ENCODE measurements at places on chromosomes 13 and 19.

DNA sequence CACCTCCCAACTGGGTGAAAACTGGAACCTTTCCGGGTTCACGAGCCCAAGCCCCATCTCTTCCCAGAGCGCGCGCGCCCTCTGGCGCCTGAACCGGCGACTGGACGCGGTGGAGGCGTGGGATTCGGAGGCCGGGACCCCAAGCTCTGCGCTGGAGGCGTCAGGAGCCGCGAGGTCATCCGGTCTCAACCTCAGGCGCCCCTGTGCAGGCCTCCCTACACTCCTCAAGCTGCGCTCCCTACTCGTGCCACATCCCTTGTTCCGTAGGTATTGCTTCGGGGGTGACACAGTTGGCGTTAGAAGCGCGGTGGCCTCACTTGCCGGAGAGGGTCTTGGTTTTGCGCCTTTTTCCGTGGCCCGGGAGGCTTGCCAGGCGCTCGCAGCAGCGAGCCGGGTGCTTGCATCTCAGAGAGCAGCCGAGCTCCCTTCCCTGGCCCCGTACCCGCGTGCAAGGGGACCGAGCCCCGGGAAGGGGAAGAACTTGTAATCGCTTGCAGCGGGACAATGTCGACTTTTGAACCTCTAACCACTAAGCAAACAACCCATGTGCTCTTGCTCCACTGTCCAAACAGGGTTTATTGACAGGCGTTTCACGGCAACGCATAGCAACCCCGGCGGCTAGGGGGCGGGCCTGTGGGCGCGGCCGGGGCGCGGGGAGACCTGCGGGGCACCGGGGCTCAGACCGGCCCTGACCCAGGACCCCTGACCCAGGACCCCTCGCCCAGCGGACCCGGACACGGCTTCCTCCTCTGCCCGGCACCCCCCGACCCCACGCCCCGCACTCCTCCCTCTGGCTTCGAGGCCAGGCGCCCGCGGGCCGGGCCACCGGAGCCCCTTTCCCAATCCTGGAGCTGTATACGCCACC, 8.5 kb downstream of the CDX2 start:
- DNase-seq, result no peak

GRCh38 chr13:60869225-60869624, 472.2 kb downstream of the TDRD3 start:
- DNase-seq, result no peak

DNA sequence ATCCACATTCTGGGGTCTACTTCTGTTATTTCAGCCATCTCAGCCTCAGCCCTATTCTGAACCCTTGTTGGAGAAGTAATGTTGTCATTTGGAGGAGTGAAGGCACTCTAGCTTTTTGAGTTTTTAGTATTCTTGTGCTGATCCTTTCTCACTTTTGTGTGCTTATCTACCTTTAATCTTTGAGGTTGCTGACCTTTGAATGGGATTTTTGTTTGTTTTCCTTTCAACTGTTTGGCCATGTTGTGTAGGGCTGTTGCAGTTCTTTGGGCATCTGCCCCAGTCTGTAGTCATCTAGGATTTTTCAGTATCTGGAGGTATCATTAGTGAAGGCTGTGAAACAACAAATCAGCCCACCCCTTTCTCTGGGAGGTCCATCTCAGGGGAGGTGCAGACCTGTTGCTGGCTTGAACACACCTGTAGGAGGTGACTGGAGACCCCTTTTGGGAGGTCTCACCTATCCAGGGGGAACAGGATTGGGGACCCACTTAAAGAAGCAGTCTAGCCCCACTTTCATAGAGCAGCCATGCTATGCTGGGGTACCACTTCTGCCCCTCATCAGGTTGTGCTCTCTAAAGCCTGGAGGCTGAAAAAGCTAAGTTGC, 1391.4 kb downstream of the UQCRFS1 start:
- DNase-seq, result no peak

DNA sequence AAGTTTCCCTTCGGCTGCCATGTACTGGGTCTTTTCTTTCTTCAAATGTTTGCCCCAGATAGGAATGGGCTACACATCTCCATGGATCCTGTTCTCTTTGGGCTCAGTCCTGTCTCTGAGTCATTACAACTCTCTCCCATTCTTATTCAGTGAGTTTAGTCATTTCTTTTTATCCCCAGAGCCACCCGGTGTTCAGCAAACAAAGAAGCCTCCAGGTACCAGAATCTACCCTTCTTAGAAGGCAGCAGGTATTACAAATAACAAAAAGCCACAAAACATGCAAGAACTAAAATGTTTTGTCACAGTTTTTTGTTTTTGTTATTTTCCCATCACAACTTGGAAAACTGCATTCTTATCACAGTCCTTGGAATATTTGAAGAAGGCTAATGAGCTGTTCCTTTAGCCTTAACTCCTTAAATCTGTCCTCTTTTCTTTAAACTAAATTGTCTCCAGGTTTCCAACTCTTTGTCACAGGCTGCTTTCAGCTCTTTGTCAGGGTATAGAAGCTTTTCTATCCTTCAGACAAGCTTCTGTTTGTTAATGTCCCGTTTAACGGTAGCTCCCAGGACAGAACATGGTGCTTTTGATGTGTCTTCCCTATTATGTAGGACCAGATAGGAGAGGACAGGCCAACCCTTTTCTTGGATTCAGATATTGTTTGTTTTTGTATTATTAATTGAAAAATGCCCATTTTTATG, 215.5 kb upstream of the HTR2A start:
- no peak for DNase-seq

DNA sequence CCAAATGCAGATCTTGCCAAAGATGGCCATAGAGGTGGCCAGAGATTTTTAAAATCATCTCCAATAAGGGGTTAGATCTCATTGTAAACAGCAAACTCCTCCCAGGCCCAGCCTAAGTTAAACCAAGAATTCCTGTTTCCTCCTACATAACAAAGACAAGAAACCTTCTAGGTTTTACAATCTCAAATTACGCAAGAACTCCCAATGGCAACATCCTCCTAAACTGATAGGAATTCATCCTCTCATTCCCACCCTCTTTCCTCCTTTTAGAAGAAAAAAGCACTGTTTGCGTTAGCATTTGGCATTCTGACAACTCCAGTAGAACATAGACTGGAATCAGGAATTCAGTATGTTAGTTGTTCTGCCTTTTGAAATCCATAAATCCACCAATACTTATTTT, 14.6 kb downstream of the PROSER1 start:
- no peak for DNase-seq

DNA sequence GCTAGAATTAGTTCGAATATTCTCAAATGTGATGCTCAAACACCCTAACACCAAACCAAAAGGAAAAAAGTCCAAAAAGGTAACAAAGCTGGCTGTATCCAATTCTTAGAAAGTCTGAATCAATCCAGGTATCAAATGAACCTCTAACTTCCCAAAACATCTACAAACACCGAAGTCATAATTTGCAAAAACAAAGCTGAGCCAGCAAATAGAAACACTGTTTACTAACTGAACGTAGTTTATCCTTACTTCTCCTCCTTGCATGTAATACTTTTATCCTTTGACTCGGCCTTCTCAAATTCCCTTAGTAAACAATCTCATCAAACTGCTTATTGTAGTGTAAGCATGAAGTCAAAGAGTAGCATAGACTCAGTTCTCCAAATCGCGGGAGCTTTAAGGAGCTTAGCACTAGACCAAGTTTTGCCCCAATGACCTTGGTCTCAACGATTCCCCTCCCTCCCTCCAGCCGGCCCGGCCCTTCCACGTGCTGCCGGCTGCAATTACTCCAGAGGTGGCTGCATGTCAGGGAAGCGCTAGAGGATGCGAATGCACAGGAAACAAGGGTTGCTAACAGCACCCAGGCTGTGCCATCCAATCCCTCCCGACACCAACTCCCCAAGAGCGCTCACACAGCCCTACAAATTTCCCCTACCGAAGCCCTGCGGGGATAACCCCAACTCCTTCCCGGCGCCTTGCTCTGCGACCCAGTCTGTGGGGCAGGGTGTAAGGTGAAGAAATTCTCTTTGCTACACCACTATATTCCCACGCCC, 693 bp downstream of the XPO4 start:
- DNase-seq, result peak; percentile 48

DNA sequence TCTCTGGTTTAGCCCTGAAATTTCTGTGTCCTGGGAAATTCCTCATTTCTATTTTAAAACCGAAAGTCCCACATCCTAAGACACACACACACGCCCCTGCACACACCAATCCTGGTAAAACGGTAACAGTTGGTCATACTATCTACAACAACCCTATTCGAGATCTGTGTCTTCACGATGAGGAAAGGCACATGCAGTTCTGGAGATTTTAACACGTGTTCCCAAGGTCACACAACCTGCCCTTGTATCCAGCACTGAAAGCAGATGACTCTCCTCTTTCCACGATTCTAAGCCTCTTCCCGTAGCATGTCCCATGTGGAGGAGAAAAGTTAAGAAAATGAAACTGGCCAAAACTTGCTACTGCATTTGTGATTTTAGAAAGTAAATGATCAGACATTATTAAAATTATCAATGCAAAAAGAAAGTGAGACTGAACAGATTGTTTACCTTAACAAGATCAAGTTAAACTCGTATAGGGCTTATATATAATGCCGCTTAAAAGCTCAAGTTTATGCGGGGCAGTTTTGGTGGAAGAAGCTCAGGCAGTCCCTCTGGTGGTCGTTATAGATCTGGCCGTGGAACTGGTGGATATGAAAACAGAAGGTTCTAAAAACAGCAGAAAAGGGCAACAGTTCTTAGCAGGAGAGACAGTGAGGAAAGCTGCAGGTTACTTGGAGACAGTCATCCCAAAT, 32.7 kb downstream of the VSTM1 start:
- no peak for DNase-seq

GRCh38 chr19:11125994-11126685, 29.4 kb downstream of the SPC24 start:
- peak; percentile 62 for DNase-seq

DNA sequence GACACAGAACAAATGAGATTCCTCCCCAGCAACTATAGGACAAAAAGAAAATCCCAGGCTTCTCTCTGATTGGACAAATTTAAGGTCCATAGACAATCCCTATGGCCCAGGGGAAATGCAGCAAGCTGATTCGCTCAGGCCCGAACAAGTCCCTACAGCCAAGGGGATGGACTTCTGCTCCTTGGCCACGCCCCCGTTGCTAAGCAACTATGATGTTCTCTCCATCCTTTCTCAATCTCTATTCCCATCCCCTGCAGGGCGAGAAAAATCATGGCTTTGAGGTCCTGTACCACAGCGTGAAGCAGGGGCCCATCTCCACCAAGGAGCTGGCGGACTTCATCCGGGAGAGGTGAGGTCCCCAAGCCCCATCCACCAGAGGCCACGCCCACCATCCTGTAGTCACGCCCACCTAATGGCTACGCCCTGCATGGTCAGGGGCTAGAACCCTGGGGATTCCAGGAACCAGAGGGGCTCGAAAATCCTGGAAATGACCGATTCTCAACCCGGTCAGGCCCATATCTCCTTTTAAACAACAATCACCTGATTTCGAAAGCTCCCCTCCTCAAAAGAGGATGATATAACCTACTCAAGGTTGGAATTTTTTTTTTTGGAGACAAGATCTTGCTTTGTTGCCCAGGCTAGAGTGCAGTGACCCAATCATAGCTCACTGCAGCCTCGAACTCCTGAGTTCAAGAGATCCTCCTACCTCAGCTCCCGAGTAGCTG, 11.4 kb downstream of the FCHO1 start:
- DNase-seq, result no peak

GRCh38 chr19:56106993-56107392, 14.1 kb downstream of the ZNF787 start:
- DNase-seq, result no peak

- no peak for DNase-seq
These were observed 3.1 kb upstream of the TNFSF13B start for GRCh38 chr13:108266321-108266990.

GRCh38 chr19:31600731-31601295, 251.6 kb upstream of the TSHZ3 start:
- DNase-seq, result no peak

DNA sequence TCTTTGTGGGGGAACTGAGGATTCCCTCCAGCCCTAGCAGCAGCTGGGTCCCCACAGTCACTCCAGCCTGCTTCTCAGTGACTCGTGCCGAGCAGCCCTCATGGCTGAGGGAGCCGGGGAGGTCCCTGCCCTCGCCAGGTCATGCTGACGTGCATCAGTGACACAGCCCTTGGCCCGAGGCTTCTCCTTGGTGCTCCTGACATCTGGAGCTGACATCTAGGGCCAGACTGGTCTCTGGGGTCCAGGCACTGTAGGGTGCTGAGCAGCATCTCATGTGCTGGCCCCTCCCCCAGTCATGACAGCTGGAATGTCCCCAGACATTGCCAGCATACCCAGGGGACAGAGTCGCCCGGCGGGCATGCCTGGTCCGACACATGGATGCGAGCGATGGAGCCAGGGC, 14.4 kb downstream of the COMP start:
- no peak for DNase-seq

DNA sequence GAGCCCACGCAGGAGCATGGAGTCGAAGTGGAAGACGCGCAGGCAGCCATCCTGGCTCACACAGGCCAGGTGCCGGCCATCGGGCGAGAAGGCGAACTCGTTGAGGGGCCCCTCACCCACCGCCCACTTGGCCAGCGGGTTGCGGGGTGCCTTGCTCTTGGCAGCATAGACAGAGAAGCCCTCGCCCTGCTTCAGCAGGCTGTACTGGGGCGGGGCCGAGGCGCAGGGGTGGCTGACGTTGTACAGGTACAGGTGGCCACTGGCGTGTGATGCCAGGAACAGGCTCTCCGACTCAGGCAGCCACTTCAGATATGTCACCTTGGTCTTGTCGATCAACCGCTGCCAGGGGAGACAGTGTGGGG, 4.2 kb upstream of the DMPK start:
- no peak for DNase-seq

DNA sequence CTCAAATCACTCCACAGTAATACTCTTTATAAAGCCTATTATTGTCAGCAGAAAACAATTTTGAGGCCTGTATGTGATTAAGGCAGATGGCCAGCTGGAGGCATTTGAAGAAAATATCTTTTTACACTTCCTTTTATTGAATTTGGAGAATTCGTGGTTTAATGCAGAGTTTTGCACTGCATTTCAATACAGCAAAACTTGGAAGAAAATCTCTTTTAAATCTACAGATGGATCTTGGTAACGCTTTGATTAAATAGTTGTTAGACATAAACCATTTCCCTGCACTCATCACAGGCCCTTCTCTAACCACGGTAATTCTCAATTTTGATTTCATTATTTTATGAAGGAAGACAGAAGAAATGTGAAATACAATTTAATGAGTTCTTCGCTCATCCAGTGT, 185.7 kb downstream of the RFC3 start:
- no peak for DNase-seq

DNA sequence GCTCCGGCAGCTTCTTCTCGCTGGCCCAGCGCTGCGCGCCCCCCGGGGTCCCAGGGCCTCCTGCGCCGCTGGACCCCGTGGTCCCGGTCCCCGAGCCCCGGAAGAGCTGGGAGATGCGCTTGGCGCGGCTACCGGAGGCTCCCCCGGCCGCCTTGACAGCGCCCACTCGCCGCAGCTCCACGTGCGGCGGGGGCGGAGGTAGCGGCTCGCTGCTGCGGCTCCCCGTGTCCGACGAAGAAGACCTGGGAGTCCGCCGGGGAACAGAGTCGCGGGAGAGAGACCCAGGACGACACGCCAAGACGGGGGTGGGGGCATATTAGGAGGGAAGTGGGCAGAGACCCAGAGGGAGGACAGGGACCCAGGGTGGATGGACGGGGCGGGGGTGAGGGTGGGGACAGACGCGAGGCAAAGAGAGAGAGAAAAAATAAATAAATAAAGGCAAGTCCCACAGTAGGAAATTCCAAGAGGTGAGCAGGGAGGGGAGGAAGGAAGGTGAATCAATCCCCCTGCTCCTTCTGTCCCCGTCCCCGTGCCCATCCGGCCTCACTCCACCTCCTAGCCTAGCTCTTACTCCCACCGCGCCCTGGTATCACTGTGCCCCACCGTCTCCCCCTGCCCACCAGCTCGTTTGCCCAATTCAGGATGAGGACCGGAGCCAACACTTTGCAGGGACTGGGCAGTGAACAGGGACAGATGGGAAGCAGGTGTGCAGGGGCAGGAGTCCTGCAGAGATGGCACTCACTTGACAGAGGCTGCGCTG, 826 bp downstream of the RASIP1 start:
- no peak for DNase-seq

All from kidney capillary endothelial cell (primary cell).